Right lobe of liver (tissue), 6 donors: ENCODE measurements at places on chromosomes 1 and 21. TPM values are rescaled to one million over a fixed set of nuclear protein-coding genes. Genes with fewer than 3 reads are reported as not detected.

DNA sequence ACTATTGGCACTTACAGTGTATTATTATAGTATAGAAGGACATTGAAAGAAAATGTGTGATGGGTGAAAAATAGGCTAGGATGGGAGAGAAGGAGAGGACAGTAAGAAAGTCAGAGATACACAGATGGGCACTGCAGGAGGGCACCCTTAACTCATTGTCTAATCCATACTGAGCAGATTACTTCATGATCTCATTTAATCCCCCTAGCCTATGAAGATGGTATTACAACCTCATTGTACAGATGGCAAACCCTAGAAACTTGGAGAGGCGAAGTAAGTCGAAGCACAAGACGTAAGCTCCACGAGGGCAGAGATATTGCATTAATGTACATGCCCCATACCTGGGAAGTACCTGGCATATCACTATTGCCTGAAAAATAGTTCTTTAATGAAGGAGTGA is 346.9 kb upstream of the DAB1 start:
- H3K27ac ChIP-seq = no peak overlapping the region
- H3K36me3 ChIP-seq = no peaks in the 10 kb centered on the region
- H3K27me3 ChIP-seq = no peaks in the 10 kb centered on the region

DIO1 gene
- 100 TPM for total RNA-seq

GRCh38 chr1:31102501-31102950 is 37.0 kb upstream of the PUM1 start:
- no peaks in the 10 kb centered on the region for H3K36me3 ChIP-seq
- H3K4me3 ChIP-seq = no peak overlapping the region
- no peak for DNase-seq

PKLR gene
- 95.3 TPM for total RNA-seq

GRCh38 chr1:16458831-16459230 is 18.3 kb downstream of the NECAP2 start:
- no peaks in the 10 kb centered on the region for H3K27me3 ChIP-seq
- H3K4me3 ChIP-seq = no peak overlapping the region
- H3K4me1 ChIP-seq = no peaks in the 10 kb centered on the region

DNA sequence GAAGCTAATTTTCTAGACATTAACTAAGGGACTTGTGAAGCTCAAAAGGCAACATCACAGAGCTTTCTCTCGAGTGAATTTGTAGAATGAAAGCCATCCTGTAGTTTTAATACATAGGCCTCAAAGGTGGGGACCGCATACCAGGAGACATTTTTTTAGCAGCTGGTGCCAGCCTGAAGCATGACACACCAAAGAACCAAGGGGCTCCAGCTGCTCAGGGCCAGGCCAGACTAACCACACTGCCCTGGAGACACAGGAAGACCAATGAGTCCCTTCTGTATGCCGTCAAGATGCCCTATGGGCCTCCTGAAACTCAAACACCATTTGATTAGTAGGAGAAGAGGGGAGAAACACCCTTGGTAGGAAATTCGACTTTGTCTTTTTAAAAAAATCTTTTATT is 113.9 kb upstream of the CACNA1E start:
- no peaks in the 10 kb centered on the region for H3K4me1 ChIP-seq
- no peaks in the 10 kb centered on the region for H3K36me3 ChIP-seq
- no peak overlapping the region for H3K27ac ChIP-seq
- no peaks in the 10 kb centered on the region for H3K27me3 ChIP-seq
- DNase-seq = no peak
- no peak overlapping the region for H3K4me3 ChIP-seq

PROK1 gene
- not detected for total RNA-seq

GRCh38 chr1:166999500-167000055 is 10.5 kb downstream of the MAEL start:
- H3K27me3 ChIP-seq = no peaks in the 10 kb centered on the region
- DNase-seq = no peak
- no peaks in the 10 kb centered on the region for H3K4me1 ChIP-seq
- H3K27ac ChIP-seq = no peak overlapping the region
- H3K36me3 ChIP-seq = no peaks in the 10 kb centered on the region

DNA sequence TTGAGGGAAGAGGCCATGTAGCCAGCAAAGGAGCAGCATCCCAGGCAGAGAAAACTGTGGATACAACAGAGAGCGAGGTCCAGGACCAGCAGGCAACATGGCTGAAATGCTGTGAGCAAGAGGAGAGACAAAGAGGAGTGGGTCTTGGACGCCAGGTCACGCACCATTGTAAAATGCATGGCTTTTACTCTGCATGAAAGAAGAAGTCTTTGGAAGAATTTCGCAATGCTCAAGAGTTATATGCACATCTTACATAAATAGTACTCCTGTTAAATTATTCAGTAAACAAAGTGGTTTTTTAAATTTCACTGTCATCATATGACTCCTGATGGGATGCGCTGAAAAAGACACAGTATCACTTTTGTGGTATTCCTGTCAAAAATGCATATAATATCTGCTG is 3.5 kb downstream of the CD244 start:
- DNase-seq = no peak
- H3K36me3 ChIP-seq = no peaks in the 10 kb centered on the region
- H3K4me3 ChIP-seq = no peak overlapping the region
- H3K27ac ChIP-seq = no peak overlapping the region
- H3K27me3 ChIP-seq = no peaks in the 10 kb centered on the region
